Activated effector memory CD4-positive, alpha-beta T cell treated with anti-CD3 and anti-CD28 coated beads, Interleukin-2, amount 50 U/mL, for 16 hours (primary cell): ENCODE measurements at places on chromosomes 5 and 9.

- DNase-seq: no peak
Measured at GRCh38 chr9:19122490-19123042, 4.7 kb downstream of the PLIN2 start.

GRCh38 chr5:79985288-79985687 lies 5.8 kb downstream of the MTX3 start:
- DNase-seq: no peak

GRCh38 chr9:20611691-20612287 lies 10.5 kb downstream of the MLLT3 start:
- no peak for DNase-seq

DNA sequence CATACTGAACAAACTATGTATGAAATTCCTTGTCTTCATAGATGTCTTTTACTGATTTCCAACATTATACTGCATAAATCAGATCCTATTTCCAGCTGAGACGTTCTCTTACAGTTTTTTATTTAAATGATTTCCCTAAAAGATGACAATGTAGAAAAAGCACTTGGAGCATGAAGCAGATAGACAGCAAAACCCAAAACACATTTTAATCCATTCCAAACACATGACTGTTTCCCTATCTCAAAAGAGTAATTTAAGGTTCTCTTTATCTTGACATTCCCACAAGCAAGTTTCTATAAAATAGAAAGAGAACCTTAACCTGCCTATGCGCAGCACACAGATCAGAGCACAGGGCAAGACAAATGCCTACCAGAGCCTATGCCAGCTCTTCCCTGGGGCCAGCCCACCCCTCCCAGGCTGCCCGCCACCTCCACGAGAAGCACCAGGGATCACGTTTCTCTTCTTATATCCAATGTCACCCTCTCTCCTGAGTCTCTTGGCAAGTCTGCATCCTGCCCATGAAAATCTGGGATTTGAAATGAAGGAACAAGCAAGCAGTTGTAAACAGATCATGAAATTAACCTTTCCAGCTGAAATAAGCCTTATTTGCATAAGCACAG lies 52.4 kb downstream of the RETREG1 start:
- DNase-seq: no peak

DNA sequence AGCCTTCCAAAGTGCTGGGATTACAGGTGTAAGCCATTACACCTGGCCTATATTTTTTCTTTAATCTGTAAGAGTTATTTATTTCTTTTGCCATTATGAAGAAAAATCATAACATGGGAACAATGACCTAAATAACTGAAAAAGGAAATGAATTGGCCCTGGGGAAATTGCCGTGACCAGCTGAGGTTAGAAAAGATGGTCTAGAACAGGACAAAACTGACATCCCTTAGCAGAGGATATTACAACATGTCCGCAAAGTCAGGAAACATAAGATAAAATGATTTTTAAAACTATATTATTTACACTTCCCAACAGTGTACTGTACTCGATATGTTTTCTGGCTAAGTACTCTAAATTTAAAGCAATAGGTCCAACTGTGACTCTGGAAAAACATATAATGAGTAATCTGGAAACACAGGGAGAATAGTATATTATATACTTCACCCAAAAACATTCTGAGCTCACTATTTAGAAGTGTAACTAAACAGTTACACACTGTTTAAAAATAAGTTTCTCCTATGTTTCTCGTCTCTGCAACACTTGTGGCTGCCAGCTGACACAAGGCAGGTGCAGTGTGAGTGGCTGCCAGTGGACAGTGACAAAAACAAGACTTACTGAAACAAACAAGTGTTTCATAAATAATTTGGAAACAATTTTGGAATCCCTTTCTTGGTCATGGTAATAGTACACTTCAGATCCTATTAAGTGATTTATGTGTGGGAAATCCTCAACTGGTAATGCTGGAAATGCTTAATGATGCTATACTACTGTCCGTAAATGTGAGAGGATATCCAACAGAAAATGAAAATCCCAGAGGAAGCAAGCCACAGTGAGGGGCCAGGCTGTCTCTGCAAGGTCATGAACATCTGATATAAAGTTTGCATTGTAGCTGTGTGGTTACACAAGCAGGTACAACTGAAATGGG lies 69.1 kb downstream of the C9orf85 start:
- no peak for DNase-seq

- DNase-seq: no peak
Measured at GRCh38 chr9:130936285-130937117, 2.5 kb downstream of the FIBCD1 start.

DNA sequence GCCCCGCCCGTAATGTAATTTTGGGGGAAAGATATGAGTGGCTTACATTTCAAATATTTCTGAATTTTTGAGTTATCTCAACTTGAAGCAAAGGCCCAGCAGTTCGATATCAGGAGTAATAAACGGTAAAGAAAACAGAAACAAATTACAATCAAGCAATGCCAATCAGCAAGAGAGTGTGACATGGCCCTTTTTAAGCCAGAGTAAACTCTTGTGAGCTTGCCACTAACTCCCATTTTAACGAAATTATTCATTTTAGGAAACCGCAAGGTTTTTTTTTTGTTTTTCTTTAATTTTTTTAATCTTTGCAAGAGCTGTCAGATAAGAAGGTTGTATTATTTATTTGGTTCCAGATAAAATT lies 17.6 kb upstream of the CDK7 start:
- DNase-seq: no peak

GRCh38 chr5:159465604-159466003 lies 135.3 kb upstream of the IL12B start:
- DNase-seq: no peak

- DNase-seq: no peak
Measured at GRCh38 chr5:164377746-164378145, 872.3 kb downstream of the MAT2B start.

DNA sequence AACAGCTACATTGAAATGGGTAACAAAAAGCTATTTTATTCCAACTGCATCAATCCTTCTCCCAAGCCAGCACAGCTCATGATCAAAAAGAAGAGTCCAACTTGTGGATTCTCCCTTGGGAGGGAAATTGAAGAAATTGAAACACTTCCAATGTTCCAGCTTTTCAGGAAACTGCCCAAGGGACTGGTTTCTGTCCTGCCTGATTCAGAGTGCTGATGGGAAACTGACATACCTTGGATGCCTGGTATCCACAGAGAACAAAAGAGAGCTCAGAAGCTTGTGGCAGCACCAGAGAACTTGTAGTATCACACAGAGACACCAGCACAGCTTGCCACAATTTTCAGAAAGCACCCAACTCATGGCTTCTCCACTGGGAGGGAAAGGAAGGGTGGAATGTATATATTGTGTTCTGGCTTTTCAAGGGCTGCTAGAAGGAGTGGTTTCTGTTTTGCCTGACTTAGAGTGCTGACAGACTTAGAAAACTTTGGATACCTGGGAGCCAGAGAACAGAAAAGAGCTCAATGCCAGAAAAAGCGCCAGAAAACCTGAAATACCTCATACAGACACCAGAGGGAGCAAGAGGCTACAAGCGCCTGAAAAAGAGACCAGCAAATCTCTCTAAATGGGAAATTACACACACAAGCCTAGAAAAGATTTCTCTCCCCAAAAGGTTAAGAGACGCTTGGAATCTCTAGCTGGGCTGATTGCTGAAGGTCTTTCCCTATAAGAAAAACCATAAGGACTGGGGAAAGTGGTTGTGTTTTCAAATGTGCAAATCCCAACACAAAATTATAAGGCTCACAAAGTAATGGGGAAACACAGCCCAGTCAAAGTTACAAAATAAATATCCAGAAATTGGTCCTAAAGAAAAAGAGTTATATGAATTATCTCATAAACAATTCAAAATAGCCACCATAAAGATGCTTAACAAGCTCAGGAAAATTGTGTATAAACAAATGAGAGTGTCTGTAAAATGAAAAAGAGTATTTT lies 178.8 kb downstream of the SPOCK1 start:
- DNase-seq: no peak

DNA sequence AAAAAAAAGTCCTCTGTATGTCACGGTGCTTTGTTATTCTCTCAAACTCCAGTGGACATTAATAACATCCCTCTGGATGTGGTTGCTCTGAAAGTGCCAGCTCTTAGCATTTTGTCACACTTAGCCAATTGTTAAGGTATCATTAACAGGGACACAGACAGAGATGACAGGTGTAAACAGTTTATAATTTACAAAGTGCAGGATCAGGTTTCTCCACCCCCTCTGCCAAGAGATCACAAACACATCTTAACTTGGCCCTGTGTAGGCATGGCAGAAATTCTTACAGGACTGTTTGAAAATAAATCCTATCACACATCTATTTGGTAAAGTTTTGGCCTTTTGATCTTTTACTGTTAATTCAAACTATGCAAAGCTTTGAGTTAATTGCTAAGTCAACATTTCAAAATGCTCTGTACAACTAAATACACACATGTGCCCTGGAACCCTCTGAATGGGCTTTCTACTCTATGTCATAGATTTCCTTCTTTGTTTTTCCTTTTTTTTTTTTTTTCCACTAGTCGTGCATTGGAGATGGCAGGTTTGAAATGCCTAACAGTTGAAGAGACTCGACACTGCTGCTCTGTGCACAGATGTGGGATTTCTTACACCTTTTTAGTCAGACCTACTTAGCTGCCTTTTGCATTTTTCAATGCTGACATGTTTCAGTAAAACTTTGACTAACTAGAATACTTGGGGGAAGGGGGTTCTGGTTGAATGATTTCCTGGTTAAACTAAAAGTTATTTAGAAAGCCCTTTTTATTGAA lies 41.7 kb downstream of the SEMA6A start:
- DNase-seq: no peak

DNA sequence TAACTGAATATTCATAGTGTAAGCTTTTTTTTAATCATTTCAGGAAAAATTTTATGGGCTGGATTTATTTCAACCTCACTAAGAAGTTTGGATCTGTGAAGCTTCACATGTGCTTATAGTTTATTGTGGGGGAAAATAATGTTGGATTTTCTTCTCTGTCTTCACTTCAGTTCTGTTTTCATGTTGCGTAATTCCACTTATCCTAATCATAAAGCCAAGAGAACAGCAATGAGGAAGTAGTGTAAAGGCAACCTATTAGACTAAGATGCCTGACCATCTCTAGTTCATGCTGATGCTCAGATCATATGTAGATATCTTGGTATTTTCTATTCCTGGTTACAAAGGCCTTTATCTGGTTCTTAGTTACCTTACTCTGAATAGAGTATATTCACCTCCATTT lies 50.0 kb downstream of the CD180 start:
- DNase-seq: no peak

GRCh38 chr9:136687721-136688223 lies 515 bp upstream of the AGPAT2 start:
- no peak for DNase-seq

GRCh38 chr5:45542421-45542820 lies 153.8 kb downstream of the HCN1 start:
- no peak for DNase-seq

- no peak for DNase-seq
Measured at GRCh38 chr9:93181672-93182435, 2.1 kb upstream of the WNK2 start.

GRCh38 chr9:4117835-4118610 lies 181.8 kb downstream of the GLIS3 start:
- peak; percentile 78 for DNase-seq

DNA sequence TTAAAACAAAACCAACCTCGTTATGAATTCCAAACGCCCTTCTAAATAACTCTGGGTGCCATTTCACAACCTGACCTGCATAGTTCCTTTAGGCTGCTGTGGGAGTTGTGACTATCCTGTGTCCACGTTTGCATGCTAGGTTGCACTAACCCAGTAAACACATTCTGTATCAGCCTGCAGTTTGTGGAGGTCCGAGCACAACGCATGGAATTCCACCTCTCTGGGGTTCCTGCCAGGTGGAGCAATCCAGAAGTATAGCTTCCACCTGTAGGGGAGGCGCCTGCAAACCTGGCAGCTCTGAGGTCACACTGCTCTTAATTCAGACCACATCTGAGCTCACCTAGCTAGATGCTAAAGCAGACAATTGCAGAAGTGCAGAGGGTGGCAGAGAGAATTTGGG lies 57.2 kb downstream of the MARCHF3 start:
- no peak for DNase-seq

GRCh38 chr9:103680581-103680980 lies 413.5 kb upstream of the SMC2 start:
- DNase-seq: no peak

GRCh38 chr5:58958701-58959100 lies 375.8 kb downstream of the RAB3C start:
- DNase-seq: no peak

DNA sequence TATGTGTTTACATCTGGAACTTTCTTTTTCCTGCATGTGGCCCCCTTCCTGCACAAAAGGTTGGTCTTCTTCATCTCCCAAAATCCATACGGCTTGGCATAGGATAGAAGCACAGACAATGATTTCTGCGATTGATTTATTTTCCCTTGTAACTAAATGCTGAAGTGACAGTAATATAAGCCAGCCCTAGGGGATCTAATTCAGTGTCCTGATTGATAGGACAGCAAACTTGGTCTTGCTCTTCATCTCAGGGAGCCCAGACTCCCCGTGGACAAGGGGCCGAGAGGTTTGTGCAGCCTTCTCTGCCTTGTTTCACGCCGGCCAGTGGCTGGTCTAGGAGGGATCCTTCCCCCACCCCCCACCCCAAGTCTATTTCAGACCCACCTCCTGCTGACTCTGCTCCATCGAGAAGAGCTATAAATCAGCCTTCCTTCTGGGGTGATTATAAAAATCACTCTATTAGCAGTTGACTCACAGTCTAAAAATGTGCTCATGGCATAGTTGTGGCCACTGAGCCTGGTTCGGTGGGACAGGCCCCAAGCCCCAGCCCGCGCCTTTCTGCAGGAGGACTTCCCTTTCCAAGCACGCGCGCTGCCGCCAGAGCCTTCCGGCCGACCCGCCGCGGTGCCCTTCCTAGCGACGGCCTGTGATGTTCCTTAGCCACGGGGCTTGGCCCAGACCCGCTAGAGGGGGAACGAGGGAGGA lies 89.8 kb upstream of the COL5A1 start:
- no peak for DNase-seq

DNA sequence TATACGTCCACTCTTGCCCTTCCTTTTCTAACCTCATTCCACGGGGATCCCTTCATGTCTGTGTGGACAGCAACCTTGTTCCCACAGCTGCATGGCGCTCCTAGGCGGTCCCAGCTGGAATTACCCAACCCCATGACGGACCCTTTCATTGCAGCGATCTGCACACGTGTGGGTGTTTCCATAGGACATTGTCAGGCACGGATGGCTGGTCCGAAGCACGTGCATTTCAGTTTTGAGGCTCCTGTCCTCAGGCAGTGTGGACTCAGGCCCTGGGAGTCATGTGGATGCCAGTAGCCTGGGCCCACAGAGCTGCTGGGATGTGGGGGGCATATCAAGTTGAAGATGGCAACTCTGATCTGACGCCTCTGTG lies 15.0 kb downstream of the CARD19 start:
- peak; percentile 42 for DNase-seq

DNA sequence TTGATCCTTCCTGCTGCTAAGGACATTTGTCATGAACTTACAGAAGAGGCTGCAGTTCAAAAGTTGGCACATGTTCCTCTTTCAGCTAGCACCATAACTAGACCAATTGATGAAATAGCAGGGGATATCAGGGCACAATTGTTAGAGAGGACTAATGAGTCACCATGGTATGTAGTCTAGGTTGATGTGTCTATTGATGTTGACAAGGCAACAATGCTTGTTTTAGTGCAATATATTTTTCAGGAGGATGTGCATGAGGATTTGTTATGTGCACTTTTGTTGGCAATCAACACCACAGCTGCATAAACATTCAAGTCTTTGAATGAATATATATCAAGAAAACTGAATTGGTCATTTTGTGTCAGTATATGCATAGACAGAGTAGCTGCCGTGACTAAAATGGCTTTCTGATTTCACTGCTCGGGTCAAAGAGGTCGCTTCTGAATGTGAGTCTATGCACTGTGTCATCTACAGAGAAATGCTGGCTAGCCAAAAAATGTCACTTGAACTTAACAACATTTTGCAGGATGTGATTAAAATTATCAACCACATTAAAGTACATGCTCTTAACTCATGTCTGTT lies 68.0 kb downstream of the FGF10 start:
- DNase-seq: no peak
